Spinal cord (tissue), 10 donors: ENCODE measurements at places on chromosomes 7 and 10.

- no peak for DNase-seq
Measured at GRCh38 chr10:62903828-62904227, 87.7 kb upstream of the EGR2 start.

- DNase-seq = no peak
Measured at GRCh38 chr10:102799691-102800471, 37.3 kb downstream of the CYP17A1 start.

- DNase-seq = no peak
Measured at GRCh38 chr7:109699661-109700060, 1130.0 kb downstream of the DNAJB9 start.

GRCh38 chr7:28116041-28116440 lies 64.6 kb downstream of the JAZF1 start:
- DNase-seq = no peak

DNA sequence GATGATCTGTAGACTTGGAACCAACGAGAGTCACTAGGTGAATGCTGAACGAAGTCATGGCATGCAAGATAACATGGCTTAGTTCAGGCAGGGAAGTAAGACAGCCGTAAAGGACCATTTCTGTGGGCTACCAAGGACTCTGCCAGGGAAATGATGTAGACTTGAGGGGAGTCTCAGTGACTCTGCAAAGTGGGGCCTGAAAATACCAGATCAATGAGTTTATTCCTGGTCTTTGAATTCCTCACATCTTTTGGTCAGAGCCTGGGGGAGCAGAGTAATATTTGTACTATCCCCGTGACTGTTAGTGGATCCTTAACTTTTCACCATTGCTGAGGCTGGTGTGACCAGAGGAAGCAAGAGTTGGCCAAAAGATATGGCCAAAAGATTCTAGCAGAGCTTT lies 60.7 kb upstream of the INHBA start:
- DNase-seq = no peak

GRCh38 chr10:1189166-1190051 lies 133.2 kb downstream of the WDR37 start:
- no peak for DNase-seq

GRCh38 chr7:148380596-148381419 lies 209.8 kb upstream of the C7orf33 start:
- no peak for DNase-seq

GRCh38 chr7:43417455-43417854 lies 165.5 kb upstream of the STK17A start:
- DNase-seq = no peak

GRCh38 chr10:30056767-30057355 lies 2.5 kb downstream of the JCAD start:
- DNase-seq = no peak

DNA sequence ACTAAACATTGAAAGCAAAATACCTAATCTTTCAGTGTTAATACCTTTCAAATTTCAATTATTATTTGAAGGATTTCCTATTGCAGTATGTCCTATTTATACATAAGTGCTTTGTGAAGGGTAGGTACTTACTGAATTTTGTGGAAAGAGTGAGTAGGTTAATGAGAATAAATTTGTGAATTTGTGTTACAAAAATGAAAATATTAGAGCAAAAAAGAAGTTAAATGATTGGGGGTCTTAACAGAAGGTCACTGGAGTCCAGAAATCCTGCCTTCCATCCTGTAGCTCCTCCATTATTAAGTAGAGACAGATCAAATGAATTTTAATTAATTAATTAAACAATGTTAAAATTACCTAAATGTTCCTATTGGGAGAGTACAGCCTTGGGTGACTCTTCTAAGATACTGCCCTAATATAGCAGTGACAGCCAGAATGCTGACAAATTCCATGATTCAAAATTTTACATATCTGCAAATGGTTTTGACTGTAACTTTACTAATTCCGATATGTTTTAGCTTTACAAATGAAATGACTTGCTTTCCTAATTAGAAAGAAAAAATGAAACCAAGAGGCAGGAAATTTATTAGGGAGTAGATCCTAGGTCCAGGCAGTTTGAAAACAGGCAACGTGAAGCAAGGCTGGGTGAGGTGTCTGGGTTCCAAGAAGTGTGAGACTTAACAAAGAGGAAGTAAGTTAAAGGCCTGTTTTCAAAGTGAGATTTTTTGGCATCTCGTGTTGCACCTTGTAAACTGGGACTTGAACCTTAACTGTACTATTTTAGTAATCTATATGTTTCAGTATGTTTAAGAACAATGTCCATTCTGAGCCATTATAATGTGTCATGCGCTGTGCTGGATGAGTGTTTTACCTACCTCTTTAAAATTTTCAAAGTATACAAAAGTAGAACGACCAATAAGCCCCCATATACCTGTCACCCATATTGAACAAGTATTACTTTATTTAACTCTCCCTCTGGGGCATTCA lies 1.5 kb downstream of the PIK3CG start:
- no peak for DNase-seq

DNA sequence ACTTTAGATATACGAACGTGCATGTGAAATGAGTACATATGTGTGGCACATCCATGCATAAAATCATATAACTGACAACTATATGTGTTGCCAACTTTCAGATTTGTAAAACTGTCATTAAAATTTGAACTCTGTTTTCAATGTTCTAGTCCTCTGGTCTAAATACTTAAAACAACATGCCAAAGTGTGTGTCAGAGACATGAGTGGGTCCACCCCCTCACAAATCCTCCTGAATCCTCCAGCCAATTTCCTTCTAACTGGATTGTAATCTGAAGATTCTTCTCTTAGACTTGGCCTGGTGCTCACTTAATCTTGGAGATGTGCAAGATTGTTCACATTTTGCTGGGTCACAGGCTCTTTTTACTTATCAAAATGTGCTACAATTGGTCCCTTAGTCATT lies 184.1 kb downstream of the RELN start:
- DNase-seq = no peak

- DNase-seq = no peak
Measured at GRCh38 chr7:47594406-47594805, 12.5 kb upstream of the TNS3 start.

DNA sequence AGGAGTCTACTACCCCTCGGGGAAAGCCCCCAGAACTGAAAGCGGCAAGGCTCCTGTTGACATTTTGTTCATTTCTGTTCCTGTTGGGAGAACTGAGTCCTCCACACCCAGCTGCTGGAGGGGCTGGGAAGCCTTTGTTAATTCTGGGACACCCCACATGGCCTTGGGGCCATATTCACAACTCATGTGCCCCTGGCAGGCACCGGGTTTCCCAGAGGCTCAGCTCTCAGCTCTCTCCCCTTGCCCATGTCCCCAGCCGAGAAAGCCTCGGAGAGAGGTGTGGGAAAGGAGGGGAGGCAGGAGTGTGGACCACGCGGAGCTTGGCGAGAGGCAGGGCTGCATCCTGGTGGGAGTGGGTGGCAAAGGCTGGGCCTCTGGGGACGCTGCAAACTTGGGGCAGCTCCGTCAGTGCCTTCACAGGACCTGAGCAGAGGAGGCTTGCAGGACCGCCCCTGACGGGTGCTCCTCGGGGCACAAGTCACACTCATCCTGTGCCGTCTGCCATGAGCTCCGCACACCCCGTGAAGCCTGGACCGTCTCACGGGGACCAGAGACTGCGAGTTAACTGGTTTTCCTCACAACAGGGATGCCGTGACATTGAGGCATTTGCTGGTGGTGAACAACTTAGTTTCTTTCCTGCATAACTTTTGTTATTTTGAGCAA lies 140.9 kb downstream of the DNAJB6 start:
- no peak for DNase-seq
